Stimulated activated CD8-positive, alpha-beta memory T cell treated with anti-CD3 and anti-CD28 coated beads, Interleukin-15, amount 100 ng/mL, for 24 hours (primary cell): ENCODE measurements at places on chromosomes 1 and 21.

DNA sequence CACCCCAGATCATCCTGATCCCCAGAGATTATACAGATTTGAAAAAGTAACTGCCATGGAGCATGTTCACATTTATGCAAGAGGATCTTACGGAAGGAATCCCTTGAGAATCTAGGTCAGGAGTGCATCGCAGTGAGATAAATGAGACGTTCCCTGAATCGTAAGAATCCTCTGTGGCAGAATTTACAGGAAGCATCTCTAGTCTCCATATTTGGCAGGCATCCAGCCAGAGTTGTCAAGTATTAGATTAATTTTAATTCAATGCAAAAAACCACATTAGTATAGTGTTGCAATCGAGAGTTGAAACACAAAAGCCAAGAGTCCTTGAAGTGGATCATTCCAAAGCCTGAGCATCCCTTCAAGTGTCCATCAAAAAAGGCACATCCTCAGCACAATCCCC, 100.8 kb downstream of the RRAGC start:
- no peak for DNase-seq

- DNase-seq = no peak
These were observed 662 bp upstream of the LGALS8 start for GRCh38 chr1:236522937-236523703.

DNA sequence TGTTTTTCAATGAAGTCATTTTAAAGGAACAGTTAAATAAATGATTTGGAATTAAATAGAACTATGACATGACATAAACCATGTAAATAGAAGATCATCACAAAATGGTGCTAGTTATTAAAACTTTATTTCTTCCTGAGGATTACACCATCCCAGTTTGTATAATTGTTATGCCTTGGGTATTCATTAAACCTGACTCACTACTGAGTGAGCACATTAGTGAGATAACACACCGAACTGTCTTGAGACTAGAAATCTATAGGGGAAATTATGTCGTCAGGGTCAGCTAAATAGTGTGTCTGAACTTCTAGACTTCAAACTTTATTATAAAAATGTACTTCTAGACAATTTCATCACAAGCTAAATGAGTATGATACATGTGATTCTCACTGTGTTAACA, 189.4 kb downstream of the NCAM2 start:
- no peak for DNase-seq

DNA sequence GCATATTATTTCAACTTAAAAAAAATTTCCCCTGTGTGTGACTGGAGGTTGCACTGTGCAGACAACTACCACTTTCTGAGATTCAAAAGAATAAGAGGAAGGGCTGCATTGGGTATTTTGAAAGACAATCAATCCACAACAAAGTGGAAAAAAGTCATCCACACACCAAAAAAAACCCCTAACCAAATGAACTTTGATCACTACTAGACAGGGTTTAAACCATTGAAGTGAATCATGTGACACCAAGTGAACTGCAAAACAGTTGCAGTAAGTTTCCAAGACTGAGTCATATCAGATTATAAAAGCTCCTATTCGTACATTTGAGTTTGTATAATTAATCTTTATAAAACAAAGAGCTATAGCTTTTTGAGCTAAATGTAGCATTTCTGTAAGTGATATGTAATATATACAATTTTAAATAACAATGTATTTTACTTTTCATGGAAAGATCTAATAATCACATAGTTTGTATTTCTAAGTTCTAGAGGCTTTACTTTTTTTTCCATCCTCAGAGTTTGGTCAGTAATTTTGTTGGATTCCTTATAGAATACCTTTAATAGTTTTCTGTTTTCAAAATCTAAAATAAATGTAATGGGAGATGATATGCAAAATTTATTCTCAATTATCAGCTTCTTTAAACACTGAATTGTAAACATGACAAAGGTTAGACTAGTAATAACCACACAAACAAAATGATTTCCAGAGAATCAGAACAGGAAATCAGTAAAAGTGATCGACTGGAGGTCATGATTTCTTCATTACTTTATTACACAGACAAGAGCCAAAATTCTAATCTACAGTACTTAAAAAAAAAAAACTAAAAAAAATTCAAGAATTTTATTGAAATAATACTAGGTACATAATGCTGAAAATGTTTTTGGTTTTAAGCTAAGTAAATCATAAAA, 50.5 kb upstream of the GFI1 start:
- DNase-seq = no peak

DNA sequence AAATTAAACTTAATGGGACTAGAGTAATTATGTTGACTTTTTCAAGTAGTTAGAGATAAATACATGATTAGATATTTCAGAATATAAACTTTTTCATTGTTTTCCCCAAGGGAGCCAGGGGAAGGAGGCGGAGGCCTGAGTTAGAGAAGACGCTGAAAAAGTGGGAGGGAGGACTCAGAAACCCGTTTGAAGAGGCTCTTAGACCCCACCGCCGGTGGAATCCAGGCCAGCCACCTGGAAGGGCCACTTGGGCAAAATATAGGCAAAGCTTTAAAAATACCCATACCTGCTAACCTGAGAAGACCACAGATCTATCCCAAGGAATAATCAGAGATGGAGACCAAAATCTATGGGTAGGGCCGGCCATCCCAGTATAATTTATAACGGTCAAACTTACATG, 242.6 kb downstream of the PTPRU start:
- no peak for DNase-seq

DNA sequence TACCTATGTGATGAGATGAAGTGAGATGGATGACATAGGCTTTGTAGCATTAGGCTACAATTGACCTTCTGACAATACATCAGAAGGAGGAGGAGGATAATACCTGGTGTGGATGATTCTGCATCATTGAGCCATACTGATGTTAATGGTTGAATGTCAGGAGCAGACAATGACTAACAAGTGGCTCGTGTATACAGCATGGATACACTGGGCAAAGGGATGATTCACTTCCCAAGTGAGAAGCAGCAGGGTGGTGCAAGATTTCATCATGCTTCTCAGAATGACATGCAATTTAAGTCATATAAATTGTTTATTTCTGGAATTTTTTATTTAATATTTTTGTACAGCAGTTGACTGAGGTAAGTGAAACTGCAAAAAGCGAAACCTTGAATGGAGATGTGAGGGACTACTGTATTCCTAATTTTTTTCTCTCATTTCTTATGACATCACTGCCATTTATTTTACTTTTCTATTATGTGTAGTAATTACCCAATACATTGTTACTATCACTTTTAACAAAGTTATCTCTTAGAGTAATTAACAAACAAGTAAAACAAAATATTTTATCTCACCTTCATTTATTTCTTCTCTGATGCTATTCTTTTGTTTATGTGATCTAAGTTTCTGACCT, 34.4 kb upstream of the COP1 start:
- DNase-seq = no peak

GRCh38 chr1:234433563-234434285, 45.3 kb downstream of the TARBP1 start:
- DNase-seq = no peak

DNA sequence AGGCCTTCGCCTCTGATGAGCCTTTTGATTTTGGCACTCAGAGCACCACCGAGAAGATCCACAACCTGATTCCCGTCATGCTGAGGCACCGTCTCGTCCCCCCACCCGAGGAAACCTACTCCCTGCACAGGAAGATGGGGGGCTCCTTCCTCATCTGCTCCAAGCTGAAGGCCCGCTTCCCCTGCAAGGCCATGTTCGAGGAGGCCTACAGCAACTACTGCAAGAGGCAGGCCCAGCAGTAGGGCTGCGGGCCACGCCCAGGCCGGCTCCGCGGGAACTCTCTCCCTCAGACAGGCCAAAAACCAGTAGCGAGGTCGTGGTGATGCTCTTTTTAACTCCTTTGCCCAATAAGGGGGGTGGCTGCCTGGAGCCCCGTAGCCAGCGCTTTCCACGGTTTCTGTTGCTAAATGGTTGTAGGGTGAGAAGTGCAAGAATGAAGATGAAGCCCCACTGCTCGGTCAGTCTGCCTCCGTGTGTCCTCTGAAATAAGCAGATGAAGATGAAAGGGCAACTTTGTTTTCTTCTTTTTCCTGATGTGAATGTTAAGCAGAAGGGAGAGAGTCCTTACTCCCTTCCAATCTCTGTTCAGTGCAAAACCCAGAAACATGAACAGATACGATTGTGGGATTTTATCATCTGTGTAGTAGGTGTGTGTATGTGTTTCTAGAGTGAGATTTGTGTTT, 46.5 kb downstream of the COQ8A start:
- DNase-seq = no peak

DNA sequence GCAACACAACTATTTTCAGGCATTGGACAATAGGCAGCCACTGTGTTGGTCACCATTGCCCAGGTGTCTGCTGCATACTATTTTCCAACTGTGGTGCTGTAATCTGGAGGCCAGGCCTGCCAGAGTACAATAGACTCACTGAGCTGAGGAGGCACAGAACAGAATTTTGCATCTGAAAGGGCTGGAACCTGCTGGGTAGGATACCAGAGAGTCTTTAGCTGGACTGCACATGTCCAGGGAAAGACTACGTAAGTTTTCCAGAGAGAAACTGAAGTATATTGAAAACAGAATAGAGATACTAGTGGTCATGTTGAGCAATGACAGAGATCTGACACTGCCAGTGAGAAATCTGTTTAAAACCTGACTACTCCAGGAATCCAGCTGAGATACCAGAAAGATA, 200.8 kb downstream of the RASAL2 start:
- DNase-seq = no peak

- DNase-seq = no peak
These were observed 319 bp downstream of the HES2 start for GRCh38 chr1:6419397-6419803.

DNA sequence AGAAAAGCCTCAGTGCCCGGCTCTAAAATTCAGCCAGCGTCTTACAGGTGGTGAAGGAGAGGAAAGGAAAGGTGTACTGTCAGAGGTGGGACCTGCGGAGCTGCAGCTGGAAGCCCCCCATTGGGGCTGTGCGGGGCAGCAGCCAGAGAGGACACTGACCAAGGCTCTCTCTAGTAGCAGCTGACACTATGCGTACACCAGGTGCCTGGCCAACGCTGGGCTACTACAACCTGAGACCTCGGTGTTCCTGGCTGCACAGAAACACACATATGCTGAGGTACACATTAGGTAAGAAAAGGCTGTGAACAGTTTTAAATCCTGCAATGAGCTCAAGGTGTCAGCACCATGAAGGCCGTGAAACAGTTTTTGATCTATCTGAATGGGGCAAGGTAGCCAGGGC, 55.5 kb upstream of the EDN2 start:
- DNase-seq = no peak

- DNase-seq = no peak
These were observed 508.6 kb downstream of the RWDD3 start for GRCh38 chr1:95742591-95743089.

DNA sequence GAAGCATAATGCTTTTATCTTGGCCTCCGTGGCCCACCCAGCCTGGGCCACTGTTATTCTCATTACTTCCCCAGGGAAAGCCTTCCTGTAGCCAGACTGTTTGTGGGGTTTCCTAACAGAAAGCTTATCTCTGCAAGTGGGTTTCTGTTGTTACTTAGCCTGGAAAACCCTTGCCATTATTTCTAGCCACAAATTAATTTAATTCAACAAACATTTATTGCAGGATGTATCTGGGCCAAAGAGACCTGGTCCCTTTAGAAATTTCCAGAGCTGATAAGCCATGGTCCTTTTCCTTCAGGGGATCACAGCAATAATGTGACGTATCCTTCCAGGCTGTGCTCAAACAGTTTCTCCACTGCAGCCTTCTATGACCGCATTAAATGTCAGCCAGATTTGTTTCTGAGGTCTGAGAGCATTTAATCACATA, 20.9 kb downstream of the TNN start:
- DNase-seq = no peak

DNA sequence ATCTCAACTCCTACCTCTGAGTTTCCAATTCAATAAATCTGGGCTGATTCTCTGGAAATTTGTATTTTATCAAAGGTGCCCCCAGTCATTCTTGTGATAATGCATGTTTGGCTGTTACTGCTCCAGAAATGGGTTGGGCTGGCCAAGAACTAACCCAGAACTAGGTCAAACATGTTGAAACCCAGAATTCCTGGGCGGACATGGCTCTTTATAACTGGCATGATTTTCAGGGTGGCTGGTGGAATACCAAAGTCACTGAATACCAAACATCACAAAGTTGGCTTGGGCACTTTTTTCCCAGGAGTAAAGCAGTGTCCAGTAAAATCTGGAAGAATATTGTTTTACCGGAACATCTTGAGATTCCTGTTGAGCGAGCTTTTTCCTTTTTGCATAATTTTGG, 89.4 kb upstream of the S1PR1 start:
- DNase-seq = no peak

- no peak for DNase-seq
These were observed 287.2 kb downstream of the SRGAP2C start for GRCh38 chr1:121472017-121472416.

- DNase-seq = no peak
These were observed 25.2 kb upstream of the SSX2IP start for GRCh38 chr1:84715342-84716019.

GRCh38 chr1:206739411-206740076, 31.0 kb upstream of the IL19 start:
- DNase-seq = no peak

GRCh38 chr1:62346886-62347285, 27.7 kb upstream of the KANK4 start:
- DNase-seq = no peak

DNA sequence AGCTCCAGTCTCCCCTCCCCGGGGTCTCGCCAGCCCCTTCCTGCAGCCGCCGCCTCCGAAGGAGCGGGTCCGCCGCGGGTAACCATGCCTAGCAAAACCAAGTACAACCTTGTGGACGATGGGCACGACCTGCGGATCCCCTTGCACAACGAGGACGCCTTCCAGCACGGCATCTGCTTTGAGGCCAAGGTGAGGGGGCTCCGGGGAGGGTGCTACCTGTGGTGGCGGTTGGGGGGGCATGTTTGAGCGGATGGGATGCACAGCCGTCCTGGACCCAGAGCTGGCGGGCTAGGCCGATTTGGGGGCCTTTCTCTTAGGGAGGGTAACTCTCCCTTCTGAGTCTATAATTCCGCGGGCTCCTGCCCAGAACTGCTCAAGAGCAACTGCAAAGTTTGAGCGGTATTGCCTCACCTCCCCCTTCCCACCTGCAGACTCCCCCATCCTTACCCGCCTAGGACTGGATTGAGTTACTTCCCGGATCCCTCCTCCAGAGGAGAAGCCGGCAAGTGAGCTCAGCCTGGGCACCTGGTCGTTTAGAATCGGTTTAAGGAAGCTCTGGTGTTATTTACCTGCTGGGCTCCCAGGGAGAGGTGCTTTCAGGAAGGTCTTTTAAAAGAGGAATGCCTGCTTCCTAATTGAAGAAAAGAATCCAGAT, 730 bp downstream of the NOS1AP start:
- DNase-seq = no peak
